Right renal pelvis (tissue), 4 donors: ENCODE measurements at places on chromosomes 1 and 21.

DNA sequence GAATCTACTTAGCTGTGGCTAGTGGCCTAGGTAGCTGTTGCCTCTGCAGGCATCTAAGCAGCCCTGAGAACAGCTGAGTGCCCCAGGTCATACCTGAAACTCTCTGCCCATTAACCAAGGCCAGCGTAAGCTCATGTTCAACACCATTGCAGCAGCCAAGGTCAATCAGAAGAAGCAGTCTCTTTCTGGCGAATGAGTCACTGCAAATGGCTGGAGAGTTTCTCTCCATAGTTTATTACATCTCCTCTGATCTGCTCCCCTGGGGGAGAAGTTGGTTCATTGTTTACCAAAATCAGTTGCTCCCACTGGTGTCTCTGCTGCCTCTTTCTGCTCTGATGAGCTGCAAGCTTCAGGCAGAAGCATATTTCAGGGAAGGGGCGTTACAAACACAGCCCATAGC is 6.9 kb upstream of the BCL9 start:
- no peak for DNase-seq

DNA sequence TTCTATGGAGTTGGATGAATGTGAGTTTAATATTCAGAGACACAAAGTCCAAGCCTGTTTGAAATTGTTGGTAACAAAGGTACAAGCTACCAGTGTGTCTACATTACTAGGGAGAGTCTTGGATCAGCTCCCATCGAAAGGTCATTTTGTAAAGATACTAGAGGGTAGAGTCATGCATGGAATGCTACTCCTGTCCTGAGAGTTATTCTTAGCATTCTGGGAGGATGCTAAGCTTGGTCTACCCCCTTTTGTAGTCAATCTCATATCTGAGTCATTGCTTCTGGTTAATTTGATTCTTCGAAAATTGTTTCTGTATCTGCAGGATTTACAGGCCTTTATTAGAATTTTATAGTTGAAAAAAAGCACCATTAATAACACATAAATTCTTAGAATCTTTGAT is 240.2 kb downstream of the ST6GALNAC3 start:
- no peak for DNase-seq

GRCh38 chr1:1279028-1279427 is 1.2 kb upstream of the SCNN1D start:
- no peak for DNase-seq

DNA sequence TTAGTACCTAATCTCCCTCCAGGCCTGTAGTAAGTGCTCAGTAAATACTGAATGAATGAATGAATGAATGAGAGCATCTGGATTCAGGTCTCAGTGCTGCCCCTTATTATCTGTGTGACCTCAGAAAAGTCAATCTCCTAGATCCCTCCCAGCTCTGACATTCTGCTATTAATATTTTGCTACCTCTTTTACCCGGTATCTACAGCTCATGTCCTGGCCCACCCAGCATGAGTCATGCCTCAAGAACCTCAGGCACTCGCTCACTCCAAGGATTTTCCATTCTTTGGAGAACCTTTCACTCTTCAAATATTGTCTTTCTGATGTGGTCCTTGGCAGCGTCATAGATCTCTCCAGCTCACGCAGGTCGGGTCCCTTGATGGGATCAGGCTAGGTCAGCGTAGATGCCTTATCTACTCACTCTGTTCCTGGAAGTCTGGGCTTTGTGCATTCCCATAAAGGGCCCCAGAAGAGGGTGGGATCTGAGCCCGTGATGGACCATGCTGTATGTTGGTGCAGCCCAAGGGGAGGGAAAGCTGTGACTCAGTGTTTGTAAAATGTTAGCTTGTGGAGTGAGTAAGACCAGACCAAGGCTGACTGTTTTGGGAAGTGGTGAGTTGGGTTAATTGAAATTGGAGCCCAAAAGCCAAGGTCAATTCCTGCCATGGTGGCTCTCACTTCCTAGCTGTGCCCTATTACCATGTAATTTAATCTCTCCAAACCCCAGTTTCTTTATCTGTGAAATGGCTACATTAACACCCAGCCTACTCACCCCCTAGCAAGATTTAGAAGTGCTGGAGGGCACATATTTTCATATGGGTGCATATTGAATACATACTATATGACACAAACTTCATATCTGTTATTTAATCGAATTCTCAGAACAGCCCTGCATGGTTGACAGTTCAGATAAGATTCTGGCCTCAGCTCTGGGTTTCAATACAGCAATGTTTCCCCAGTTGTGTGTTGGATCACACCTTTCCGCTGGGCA is 214.1 kb upstream of the USP24 start:
- DNase-seq: no peak

DNA sequence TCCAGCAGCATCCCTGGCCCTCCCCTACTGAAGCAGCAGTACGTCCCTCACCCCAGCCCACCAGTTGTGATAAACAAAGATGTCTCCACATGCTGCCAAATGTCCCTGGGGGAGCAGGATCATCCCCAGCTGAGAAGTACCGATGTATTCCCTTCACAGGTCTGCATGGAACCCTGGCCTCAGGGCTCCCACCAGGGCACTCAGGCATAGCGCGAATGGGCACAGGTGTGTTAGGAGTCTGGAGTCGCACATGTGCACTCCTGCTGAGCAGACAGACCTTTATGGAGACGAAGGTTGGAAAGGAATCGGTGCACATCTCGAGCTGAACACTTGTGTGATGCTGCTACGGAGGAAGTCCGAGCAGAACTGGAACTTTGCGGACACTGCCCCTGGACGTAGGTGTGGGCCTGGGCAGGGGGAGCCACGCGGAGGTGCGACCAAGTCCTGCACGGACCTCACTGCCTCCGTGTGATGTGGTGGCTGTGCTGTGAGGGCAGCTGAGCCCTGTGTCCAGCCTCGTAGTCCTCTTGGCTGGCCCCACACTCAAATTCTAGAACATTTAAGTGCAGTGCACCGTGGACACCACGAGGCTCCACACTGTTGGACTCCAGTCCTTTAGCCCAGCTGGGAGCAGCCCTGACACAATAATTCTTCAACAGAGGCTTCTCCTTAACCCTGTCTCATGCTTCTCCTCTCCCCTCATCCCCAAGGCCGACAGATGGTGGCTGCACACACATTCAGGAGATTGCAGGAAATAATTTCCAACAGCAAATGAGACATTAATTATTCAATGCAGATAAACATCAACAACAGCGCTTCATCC is 43.4 kb downstream of the RSPH1 start:
- no peak for DNase-seq

- no peak for DNase-seq
Measured at GRCh38 chr1:59170659-59171058, 126.2 kb upstream of the FGGY start.

DNA sequence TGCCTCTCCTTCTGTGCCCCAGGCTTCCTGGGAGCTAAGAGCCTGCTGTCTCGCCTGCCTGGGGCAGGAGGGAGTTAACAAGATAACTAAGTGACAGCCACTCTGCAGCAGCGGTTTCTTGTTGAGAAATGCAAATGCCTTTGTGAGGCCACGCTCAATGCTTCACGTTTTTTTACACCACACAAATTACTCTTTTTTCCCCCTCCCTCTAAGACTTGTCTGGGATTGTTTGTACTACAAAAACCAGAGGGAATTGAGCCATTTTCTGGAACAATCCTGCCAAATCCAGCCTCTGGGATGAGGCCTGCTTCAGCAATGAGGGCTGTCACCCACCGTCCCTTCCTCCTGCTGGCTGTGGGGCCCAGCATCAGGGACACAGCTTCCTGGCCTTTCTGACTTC is 119.6 kb downstream of the ACTL8 start:
- peak; percentile 7 for DNase-seq

DNA sequence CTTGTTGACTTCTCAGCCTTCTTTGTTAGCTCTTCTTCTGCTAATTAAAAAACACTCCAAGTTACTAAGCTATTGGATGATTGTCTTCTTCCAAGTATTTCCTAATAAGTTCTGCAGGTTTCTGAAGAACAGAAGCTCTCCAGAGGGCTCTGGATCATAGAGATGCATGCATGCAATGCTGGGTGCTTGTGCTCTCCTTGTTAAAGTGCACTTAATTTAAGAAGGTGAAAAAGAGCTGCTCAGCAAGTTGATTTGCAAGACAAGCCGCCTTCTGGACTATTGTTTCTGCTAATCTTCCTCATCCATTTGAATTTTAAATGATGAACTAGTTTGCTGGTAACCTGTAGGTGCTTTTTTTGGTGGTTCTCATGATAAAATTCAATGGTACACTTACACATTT is 16.1 kb downstream of the RRP15 start:
- no peak for DNase-seq

DNA sequence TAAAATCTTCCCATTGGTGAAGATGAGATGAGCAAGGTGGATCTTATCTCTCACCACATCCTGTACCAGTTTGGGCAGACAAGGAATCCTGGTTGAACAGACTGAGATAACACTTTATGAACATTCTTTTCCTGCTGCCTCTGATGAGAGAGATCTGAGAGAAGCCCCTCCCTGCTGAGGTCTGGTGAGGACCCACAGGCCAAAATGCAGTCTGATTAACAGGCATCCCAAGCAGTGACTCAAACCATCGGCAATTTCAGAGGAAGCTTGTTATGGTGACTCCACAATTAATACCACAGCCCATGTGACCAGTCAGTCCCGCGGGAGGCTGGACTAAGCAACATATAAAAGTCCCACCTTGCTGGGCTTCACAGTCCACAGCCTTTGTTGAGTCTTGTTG is at the start of gene PRR9:
TSS of gene PRR9 (plus strand) at position 373 of the 400 bp plus-strand sequence. CDS start 561 bp downstream, outside the sequence.
- DNase-seq: no peak

DNA sequence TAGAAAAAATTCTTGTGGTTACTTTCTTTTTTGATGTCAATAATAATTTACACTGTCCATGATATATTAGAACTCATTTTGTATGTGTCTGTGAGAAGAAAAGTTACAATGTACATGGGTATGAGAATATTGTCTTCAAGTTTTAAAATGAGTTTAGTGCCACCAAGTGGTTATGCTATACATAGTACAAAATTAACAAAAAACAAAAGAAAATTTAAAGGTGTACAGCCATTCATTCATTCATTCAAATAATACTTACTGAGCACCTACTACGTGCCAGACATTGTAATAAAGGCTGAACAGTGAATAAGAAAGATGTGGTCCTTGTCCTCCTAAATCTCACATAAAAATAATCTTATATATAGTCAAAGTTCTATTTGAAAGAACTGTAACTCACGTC is 27.7 kb downstream of the UCHL5 start:
- no peak for DNase-seq

DNA sequence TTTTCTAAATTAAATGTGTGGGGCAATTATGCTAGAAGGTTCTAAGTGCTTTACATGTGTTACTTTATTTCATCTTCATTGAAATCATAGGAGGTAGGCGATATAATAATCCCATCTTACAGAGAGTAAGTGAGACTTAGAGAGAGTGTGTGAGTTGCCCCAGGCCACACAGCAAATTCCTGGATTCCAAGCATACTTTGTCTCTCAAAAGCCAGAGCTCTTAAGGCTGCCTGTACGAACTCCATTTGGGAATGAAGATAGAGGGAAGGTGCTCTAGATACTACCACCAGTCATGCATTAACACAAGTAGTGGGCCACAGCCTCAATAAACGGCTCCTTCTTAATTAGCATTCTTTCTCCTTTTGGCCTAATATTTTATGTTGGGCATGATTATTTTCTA is 170.1 kb downstream of the SIPA1L2 start:
- DNase-seq: no peak

- DNase-seq: no peak
Measured at GRCh38 chr1:235945775-235946570, 79.3 kb upstream of the LYST start.

GRCh38 chr1:22449636-22450035 is 2.0 kb upstream of the ZBTB40 start:
- no peak for DNase-seq

GRCh38 chr21:42564561-42564971 is 50.9 kb downstream of the SLC37A1 start:
- no peak for DNase-seq

DNA sequence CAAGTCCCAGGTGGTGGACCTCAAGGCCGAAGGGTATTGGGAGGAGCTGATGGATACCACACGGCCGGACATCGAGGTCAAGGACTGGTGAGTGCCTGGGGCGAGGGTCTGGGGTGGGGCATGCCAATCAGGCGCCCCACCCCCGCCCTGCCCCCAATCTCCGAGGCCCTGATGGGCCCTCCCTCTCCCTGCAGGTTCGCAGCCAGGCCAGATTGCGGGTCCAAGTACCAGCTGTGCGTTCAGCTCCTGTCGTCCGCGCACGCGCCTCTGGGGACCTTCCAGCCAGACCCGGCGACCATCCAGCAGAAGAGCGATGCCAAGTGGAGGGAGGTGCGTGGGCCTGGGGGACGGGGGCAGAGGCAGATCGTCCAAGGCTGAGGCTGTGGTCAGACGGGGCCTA is 3.9 kb downstream of the FBXO44 start:
- DNase-seq: no peak

DNA sequence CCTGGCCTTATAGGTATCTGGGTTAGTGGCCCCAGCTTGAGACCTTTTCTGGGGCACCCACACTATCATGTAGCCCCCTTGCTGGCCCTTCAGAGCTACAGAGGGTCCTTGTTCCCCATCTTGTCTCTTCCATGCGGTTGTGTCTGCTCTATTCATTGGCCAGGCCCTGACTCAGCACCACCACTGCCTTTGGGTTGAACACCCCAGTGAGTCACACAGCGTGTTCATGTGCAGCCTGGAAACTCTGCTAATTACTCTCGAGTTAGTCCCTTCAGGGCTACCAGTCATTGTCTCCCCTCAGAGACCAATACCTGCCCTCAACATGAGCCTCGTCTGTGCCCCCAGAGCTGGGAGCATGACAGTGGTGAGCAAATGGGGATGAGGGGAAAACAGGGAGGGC is 28.2 kb upstream of the IKBKE start:
- DNase-seq: no peak

DNA sequence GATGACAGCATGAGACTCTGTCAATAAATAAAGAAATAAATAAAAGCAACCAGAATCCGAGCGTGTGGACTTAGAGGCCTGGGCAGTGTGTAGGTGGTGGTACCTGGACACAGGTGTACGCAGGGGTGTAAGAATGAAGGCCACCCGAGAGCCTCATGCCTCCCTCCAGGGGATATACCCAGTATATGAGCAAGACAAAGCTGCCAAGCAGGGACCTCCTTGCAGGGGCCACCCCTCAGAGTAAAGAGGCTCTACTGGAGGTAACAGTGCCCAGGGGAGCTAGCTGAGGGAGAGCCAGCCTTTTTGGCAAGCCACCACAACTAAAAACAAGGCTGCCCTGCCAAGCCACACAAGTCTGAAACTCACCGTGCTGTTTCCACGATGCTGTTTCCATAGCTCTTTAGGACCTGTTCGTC is 179.2 kb upstream of the RAB4A start:
- no peak for DNase-seq
